ENCODE measurements at places on chromosomes 12 and 14. TPM values are rescaled to one million over a fixed set of nuclear protein-coding genes. Genes with fewer than 3 reads are reported as not detected.

DNA sequence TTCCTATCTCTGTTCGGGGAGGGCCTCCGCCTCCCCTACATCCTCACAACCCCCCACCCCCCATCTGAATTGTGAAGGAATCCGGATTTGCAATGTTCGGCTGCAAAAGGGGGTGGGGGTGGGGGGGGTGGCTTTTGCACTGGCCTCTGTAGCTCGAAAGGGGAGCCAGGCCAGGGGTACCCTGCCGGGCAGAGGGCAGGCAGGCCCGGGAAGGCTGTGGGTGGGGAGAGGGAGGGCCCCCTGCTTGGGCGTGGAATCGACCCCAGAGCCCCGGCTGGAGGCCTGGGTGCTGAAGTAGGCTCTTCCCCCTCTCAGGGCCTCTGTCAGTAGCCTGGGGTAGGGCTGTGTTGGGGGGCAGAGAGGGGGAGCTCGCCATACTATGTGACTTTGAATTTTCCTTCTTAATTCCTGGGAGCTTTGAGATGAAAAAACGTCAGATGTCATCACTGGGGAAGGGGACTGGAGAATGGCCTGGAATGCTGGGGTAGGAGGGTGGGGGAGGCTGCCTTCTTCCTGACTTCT, 1.1 kb downstream of the LRP1 start:
- DNase-seq, result no peak

The CLEC7A gene
- not detected for total RNA-seq

The AMN gene
- total RNA-seq, result 0.06 TPM

- no peak for DNase-seq
Observed at GRCh38 chr14:77738559-77739250, 22.3 kb downstream of the SNW1 start.

GRCh38 chr12:93402333-93403311, 24.9 kb downstream of the NUDT4 start:
- DNase-seq, result no peak

The NPAS3 gene
- 0.07 TPM for total RNA-seq

DNA sequence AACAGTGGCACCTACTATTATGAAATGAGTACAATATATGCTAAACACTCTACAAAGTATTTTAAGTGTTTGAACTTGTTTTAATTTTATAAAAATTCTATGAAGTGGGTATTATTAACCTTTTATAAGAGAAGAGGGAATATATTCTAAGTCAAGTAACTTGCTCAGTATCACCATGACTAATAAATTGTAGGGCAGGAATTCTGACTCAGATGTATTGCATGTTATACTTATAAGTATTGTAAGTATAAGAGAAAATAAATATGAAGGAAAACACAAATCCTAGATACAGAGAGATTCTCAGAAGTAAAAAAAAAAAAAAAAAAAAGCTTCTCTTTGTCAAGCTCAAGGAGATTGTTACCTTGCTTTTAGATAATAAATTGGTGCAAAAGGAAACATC, 893.2 kb downstream of the SLC16A7 start:
- DNase-seq, result no peak

The OTOGL gene
- total RNA-seq, result not detected

DNA sequence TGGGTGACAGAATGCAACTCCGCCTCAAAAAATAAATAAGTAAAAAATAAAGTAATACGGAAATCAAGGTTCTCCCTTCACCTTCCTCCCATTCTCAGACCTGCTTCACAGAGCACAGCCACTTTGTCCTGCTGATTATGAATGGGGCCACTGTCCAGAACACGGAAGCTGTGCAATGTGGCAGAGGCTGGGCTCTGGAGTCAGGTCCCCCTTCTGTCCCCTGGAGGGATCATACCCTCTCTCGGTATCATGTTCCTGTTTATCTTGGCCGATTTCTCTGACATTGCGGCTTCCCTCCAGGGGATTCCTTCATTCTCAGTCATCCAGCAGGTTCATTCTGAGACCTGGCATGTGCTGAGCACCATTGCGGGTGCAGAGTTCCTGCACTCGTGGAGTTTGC, 11.3 kb downstream of the PPP2R5C start:
- no peak for DNase-seq

GRCh38 chr12:111192647-111193046, 176.2 kb downstream of the PHETA1 start:
- DNase-seq, result no peak

The IRAK3 gene
- total RNA-seq, result 1.9 TPM

- DNase-seq, result no peak
Observed at GRCh38 chr12:125873016-125873415, 807.8 kb downstream of the AACS start.

- no peak for DNase-seq
Observed at GRCh38 chr12:121003650-121004049, 12.6 kb downstream of the C12orf43 start.

- no peak for DNase-seq
Observed at GRCh38 chr12:97461553-97461952, 1.1 kb upstream of the RMST start.

- no peak for DNase-seq
Observed at GRCh38 chr14:60643141-60643462, 6.2 kb downstream of the SIX1 start.

GRCh38 chr12:123813349-123813748, 51.2 kb downstream of the DNAH10 start:
- no peak for DNase-seq

- no peak for DNase-seq
Observed at GRCh38 chr12:91493308-91493707, 310.7 kb upstream of the DCN start.

The AMDHD1 gene
- total RNA-seq, result not detected

DNA sequence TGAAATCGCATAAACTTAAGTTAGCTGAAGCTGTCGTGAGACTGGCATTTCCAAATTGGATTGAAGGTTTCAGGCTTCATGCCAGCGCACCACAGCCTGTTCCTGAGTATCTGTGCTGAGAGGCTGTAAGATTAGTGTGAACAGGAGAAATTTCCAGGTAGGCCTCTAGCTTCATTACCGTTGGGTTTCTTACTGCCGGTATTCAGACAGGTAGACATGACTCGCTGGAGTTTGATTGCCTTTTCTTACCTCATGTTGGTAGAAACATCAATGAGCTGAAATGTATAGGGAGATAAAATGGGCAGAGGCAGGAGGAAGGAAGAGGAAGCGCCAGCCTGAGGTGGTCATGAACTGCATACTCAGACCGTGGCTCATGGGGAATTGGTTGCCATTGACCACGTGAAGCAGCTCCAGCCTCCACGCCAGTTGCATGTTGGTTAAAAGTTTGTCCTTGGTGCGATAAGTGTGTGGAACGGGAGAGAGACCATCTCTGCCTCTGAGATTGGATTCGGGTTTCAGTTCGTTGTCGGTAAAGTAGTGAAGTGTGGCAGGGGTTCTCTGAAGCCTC, 42.3 kb upstream of the MMP17 start:
- DNase-seq, result no peak

- DNase-seq, result no peak
Observed at GRCh38 chr14:101507836-101508150, 53.5 kb upstream of the DIO3 start.

The SLC6A12 gene
- total RNA-seq, result not detected

DNA sequence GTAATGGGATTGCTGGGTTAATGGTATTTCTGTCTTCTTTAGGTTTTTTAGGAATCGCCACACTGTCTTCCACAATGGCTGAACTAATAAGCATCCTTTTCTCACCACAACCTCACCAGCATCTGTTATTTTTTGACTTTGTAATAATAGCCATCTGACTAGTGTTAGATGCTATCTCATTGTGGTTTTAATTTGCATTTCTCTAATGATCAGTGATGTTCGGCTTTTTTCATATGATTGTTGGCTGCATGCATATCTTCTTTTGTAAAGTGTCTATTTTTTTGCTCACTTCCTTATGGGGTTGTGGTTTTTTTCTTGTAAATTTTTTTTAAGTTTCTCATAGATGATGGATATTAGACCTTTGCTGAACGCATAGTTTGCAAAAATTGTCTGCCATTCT, 377.9 kb downstream of the GALC start:
- no peak for DNase-seq

The MFAP5 gene
- total RNA-seq, result 0.75 TPM

DNA sequence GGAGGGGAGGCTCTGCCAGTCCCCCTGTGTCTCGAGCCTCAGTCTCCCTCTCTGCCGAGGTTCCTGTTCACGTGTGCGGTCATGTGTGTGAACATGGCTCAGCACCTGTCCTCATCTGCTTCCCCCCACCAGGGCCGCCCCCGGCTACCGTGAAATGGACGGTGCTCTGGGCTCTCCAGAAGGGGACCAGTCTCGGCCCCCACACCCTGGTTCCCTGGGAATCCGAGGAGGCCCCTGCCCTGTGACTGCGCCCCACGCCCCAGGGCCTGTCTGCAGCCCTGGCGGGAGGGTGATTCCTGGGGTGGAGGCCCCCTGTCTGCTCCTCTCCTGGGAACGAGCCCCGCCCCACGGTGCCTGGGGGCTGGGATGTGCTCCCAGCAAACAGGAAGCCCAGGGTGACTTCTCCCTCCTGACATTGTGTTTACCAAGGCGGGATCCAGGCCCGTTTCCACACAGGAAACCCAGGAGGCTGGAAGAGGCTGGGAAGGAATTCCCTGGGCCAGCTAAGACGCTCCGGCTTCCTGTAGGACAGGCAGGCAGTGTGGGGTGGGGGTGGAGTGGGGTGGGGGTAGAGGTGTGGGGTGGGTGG, 46.6 kb downstream of the KIF26A start:
- no peak for DNase-seq

The OASL gene
- total RNA-seq, result 0.29 TPM

DNA sequence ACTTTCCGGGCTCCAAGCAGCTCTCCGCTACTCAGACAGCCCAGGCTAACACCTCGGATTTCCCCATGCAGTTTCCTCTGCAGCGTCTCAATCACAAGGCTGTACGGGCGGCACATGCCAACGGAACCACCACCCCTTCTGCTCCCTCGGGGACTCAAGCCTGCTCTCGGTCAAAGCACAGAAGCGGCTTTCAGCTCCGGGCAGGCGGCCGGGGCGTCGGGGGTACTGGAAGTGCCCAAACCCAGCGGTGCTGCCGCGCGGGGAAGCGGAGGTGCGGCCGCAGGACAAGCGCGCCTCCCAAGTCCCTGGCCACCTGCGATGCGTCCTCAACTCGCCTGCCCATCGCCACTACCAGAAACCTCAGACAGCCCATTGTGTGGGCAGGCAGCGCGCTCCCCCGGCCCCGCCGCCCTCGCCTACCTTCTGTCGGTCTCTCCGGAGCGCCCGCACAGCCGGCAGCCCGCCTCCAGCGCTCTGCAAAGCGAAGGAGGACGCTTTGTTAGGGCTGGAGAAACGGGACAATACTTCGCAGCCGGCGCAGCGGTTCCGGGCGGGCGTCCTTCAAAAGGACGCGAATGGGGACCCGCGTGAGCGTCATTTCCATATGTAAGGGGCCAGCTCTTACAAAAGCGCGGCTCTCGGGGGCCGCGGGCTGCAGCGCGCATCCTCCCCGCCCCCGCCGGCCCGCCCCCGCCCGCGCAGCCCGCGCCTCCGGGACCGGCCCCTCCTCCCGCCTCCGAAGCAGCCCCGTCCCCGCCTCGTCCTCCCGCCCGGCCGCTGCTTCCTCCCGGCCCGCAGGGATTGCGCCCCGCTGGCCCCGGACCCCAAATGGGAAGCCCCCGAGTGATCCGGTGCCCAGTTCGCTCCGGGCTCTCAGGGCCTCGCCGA, 674 bp downstream of the NIN start:
- DNase-seq, result no peak

- no peak for DNase-seq
Observed at GRCh38 chr12:5488626-5488955, 56.7 kb downstream of the NTF3 start.

The TMEM119 gene
- not detected for total RNA-seq

The LTBR gene
- total RNA-seq, result 108 TPM

DNA sequence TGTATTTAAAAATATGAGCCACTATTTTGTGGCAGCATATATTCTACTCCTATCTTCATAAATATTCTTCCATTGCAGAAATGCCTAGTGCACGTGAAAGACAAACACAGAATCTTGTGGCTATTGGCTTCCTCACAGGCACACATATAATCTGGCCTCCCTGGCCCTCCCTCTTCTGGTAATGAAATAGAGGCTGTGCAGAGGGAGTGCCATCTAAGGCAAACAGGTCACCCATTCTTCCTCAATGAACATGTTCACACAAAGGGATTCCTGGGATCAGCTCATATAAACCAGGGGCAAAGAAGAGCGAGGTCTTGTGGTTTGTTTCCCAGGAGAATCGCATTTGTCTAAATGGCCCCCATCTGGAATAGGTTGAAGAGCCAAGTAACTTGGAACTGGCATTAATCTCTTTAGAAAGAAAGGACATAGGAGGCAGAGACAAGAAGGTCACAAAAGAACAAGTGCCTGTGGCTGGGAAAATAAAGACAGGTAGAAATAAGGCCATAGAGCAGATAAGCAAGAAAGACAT, 171.6 kb upstream of the PTPRQ start:
- DNase-seq, result no peak

GRCh38 chr14:106347890-106348755, 821.7 kb downstream of the TMEM121 start:
- DNase-seq, result no peak

DNA sequence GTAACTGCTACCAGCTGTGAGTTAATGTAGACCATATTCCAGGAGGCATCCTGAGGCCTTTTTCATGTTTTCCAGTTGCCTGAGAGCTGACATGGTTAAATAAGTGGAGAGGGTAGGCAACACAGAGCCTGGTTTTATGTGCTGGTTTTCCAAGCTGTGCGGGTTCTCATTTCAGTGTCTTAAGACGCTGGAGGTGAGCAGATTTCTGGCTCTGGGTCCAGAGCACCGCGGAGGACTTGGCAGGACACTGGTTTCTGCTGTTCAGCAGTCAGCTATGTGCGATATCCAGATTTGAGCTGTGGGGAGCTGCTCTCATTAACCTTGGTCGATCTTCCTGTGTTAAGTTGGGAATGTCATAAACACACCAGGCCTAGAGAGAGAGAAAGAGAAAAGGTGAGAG, 680.8 kb downstream of the BCL11B start:
- DNase-seq, result no peak

- no peak for DNase-seq
Observed at GRCh38 chr12:53983568-53983949, 1.4 kb upstream of the HOXC10 start.

The PRH2 gene
- total RNA-seq, result not detected

Measured in epithelial cell of proximal tubule (primary cell).